CD4-positive, alpha-beta T cell treated with Interleukin-4 for 1 hour (primary cell): ENCODE measurements at places on chromosomes 7 and 10.
A peak's percentile ranks its signal among the peaks of the same experiment; 100 is the strongest.

GRCh38 chr10:128896116-128896795 lies 570.8 kb upstream of the MGMT start:
- no peak for DNase-seq

DNA sequence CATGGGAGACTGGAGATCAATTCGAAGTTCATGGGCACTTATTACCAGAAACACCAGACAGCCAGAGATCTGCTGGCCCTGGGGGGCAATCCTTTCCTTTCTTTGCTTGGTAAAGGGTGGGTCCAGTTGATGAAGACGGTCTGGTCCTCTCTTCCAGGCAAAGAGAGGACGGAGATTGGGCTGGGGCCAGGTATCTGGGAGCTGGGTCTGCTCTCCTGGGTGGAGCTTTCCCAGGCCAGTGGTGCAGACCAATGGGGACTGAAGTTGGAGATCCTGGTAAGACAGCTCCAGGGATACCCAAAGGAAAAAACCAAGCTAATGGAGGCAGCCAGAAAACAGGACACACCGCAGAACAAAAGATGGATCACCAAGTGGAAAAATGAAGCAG lies 18.3 kb downstream of the NOD1 start:
- DNase-seq, result no peak

- no peak for DNase-seq
Measured at GRCh38 chr10:100485366-100485765, 22.6 kb downstream of the WNT8B start.

GRCh38 chr7:78224923-78225322 lies 426.4 kb downstream of the PHTF2 start:
- no peak for DNase-seq

GRCh38 chr10:36624551-36625100 lies 500.8 kb upstream of the ANKRD30A start:
- DNase-seq, result no peak

GRCh38 chr7:158028971-158029370 lies 558.7 kb downstream of the PTPRN2 start:
- no peak for DNase-seq

DNA sequence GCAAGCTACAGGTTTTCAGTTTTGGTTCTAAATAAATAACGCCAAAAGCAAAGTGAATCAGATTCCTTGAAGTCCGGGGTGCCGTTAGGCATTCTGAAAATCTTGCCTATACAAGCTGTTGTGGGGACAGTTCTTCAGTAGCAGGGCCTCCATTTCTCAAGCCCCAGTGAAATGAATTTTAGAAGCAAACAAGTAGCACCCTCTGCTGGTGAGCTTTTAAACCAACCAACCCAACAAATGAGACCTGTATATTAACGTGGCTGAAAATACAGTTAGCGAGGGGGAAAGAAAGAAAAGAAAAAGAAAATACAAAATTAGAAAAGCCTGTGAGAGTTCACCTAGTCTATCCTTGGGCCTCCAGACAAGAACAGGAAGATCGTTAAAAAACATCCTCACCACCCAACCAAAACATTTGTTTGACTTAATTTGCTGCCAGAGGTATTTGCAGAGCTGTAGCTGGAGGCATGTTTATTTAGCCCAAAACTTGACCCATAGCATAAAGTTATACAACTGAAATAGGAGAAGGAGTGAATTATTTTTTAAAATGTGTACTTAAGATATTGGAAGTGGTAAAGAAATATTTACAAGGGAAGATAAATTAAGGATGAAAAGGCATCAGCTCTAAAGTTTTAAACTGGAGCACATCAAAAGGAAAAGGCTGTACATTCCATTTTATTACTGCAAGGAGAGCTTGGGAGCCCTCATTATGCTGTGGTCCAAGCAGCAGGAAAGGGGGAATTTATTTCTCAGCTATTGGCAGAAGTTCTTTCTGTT lies 98.9 kb downstream of the DYNC1I1 start:
- no peak for DNase-seq

DNA sequence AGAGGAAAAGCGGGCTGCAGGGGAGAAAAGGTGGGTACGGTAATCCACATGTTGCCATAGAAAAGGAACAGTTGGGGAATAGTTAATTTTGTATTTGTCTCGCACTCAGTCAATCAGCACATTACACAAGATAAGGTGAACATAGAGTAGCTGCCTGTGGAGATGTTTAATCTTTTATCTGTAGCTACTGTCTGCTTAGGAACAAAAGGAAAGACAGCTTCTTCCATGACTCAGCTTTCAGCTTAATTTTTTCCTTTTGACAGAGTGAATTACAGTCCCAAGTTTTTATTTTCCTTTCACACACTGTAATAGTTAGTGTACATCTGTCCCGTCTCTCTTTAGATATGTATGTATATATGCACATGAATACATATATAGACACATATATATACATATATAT lies 39.3 kb upstream of the PODXL start:
- no peak for DNase-seq

GRCh38 chr10:95518455-95519452 lies 42.4 kb downstream of the SORBS1 start:
- DNase-seq, result no peak

GRCh38 chr10:86792461-86793167 lies 36.2 kb downstream of the BMPR1A start:
- no peak for DNase-seq

- no peak for DNase-seq
Measured at GRCh38 chr10:70502406-70502805, 23.8 kb downstream of the PALD1 start.

GRCh38 chr10:91629715-91630549 lies 2.9 kb downstream of the PPP1R3C start:
- no peak for DNase-seq

GRCh38 chr7:36204929-36205635 lies 52.0 kb downstream of the EEPD1 start:
- no peak for DNase-seq

GRCh38 chr7:159207393-159207792 lies 62.7 kb upstream of the VIPR2 start:
- no peak for DNase-seq

GRCh38 chr10:64507651-64508028 lies 986.4 kb downstream of the REEP3 start:
- DNase-seq, result no peak

DNA sequence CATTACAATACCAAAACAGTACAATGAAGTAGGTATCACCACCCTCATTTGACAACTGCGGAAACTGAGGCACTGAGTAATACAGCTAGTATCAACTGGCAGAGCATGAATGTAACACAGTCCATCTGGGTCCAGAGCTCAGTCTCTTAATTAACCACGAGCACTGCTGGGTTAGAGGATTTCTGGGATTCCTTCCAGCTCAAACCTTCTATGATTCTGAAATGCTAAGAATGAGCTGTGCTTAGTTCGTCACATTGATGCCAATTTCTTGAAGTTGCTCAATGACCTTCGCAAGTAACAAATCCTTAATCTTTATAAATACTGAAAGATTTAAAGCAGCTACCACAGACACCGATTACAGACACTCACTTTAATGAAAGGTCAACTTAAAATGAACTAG lies 62.5 kb downstream of the SGMS1 start:
- no peak for DNase-seq

DNA sequence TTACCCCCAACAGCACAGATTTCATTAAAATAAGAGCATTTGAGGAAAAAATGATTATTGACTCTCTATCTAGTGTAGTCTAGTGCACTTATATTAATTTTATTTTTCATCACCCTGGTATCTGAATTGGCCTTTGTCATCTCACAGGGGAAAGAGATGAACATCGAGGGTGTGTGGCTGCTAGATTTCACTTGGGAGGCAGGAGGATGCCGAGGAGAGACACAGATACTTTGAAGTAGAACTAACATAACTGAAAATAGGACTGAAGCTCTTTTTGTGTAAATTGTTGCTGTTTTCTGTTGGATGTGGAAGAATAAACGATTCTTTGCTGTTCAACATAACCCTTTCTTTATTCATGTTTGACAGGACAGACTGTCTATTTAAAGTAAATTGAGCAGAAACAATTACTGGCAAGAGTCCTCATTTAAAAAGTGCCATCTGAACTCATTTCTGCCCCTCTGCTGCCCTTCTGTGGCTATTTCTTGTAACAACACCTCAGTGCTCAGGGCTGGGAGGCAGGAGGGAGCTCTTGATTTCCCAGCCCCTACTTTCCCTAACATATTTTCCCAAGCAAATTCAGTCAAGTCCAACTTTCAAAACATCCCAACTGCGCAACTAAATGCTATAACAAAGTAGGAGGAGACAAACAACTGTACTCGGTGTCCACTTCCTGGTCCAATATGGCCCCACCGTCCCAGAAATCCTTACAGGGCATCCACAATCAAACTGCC lies 15.6 kb downstream of the LYZL1 start:
- DNase-seq, result peak; percentile 12

DNA sequence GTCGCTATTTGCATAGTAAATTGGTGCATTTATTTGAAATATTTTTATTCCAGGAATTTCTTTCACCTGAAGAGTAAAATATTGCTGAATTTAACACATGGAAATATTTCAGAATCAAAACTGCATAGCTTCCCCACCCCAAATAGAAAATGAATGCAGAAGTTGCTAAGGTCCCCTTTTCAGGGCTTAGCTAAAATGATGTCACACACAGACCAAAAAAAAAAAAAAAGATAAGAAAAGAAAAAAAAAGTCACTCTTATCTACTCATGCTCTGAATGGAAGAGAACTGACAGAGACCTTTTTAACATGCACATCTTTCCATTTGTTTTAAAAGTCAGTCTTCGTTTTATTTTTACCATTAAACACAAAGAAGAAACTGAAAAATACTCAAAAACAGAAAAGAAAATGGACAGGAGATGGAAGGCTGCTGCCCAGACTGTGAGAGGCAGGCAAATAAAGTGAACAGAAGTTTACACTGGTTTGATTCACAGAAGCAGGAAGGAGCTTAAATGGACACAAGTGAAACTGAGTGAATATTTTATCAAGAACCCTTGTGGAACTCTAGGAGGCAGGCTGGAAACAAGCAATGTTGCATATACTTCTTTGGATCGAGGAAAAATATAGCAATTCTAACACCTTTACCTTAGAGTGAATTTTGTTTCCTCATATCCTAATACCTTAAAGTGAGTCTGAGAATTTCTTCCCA lies 32.0 kb downstream of the PSMC2 start:
- DNase-seq, result no peak

DNA sequence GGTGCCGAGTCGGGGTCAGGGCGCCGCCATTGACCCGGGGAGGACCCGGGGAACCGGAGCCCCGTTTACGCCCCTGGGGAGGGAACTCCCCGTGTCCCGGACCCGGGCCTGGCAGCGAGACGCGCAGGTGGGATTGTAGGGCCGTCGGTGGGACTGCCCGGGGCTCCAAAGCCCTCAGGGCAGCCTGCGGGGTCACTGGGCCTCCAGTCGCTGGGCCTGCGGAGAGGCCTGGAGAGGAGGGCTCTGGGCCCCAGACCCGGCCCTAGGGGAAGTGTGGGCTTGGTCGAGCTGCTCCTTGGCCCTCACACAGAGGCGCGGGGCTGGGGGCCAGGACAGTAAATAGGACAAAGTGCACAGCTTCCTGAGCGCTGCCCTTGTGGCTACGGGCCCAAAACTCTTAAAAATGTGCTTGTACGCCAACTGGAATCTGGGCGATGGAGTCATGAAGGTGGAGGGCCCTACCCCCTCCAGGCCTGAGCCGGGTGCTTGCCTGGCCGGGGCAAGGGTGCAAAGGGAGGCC lies 657 bp downstream of the ECHDC3 start:
- DNase-seq, result no peak

DNA sequence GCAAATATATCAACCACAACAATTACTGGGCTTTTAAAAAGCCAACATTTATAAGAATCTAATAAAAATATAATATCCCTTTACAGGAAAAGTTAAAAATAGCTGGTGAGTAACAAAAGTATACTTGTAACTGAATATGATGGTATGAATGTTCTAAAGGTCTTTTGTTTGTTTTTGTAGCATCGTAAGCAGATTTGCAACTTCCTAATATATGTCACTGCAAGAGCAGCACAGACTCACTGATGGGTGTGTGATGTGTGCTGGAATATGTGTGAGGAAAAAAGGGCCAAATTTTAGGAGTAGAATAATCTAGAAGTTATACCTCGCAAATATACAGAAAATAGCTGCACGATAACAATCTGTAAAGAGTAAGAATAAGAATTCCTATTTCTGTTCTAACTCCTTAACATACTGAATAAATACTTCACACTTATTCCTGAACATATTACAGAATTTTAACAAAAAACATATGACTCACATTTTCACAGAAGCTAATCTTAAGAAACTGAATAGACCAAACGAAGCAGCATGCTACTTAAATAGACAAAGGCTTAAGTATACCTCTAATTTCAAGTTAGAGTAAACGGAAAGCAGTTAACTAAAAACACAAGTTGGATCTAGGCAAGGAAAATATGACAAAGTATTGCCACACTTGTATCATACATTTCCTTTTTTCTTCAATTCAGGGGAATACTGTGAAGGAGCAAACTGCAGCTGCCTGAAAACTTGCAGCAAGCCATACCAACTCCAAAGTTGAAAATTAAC lies 9.6 kb downstream of the ETV1 start:
- DNase-seq, result no peak

- no peak for DNase-seq
Measured at GRCh38 chr10:27446091-27446918, 57.8 kb upstream of the RAB18 start.

- DNase-seq, result no peak
Measured at GRCh38 chr7:6562106-6562505, 10.8 kb upstream of the GRID2IP start.

GRCh38 chr10:10576937-10577336 lies 440.7 kb upstream of the CELF2 start:
- no peak for DNase-seq

DNA sequence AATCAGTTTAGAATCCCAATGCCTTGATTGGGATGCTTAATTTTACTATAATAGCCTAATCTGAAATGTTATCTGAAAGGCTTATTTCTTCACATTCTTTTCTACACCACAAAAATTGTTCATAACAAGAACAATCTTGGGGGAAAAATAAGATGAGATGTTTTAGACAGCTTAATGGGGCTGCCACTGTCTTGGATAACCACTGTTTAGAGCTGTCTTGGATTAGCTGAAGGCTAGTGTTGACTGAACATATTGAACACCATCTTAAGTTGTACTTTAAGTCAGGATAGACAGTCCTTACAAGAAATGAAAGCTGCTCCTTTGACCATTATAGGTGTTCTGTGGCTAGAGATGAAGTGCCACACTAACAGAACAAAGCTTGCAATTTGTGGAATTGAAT lies 501.3 kb downstream of the GFRA1 start:
- DNase-seq, result no peak

DNA sequence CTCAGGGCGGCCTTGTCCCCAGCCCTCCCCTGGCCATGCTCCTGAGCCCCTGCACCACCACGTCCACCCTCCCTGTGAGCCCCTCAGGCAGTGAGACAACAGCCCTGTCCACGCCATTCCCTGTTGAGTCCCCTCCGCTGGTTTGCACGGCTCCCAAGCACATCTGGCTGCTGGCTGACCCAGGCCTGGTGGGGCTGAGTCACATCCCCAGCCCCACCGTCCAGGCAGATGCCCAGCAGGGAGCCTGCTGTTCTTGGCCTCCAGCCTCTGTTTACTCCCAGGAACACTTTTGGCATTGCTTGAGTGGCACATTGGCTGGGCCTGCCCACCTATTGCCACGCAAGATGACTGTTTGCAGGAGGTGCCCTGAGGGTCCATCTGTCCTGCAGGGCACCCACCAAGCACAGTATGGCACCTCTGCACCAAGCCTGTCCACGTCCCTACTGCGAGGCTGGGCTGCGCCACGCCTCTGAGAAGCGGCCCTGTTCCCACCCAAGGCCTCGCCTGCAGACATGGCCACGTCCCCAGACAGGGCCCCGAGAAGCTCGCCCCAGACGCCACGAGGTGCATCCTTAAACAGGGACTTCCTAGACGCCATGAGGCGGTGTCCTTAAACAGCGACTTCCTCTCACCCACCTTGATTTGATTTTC lies 48.4 kb upstream of the INPP5A start:
- no peak for DNase-seq
